ENCODE measurements at places on chromosomes 1 and 21.

- peak; percentile 49 for DNase-seq
These were observed 21.0 kb upstream of the GADD45A start for GRCh38 chr1:67664048-67664447.

- no peak for DNase-seq
These were observed 15.7 kb downstream of the POU3F1 start for GRCh38 chr1:38030596-38031512.

DNA sequence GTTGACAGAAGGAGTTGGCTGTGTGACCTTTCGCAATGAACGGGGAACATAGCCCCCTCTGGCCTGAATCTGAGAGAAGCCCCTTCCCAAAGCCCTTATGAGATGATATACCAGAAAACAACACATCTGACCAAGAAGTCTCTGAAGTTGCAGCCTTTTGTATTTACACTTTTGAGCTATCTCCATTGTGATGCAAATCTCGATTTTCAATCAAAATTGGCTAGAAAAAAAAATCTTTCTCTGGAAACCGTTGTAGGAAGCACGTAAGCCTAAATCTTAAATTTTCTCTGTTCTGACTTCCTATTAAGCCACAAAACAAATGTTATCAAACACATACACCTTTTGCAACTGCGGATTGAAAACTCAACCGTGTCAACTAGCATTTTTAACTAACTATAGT lies 71.4 kb upstream of the OLIG2 start:
- no peak for DNase-seq

DNA sequence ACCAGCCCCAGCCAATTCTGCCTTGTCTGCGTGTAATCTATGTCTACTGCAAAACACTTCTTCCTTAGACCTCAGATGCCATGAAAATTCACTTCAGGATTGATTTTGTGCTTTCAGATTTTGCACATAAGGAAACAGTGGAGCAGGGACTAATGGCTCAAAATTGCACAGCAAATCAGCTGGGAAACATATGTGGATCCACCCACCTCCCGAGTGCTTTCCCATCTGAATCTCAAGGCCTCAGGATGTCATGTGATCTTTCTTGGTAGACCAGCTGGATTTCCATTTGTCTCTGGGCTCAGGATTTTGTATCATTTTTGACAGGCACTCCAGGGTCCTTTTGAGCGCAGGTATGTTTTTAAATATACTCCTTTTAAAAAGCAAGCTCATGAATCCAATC lies 158.6 kb downstream of the MIS18A start:
- DNase-seq = no peak

GRCh38 chr1:208988811-208989222 lies 594.7 kb upstream of the CAMK1G start:
- no peak for DNase-seq

GRCh38 chr1:44425341-44426082 lies 20.5 kb downstream of the RNF220 start:
- no peak for DNase-seq

GRCh38 chr1:27402349-27402754 lies 9.9 kb downstream of the GPR3 start:
- DNase-seq = peak; percentile 11

DNA sequence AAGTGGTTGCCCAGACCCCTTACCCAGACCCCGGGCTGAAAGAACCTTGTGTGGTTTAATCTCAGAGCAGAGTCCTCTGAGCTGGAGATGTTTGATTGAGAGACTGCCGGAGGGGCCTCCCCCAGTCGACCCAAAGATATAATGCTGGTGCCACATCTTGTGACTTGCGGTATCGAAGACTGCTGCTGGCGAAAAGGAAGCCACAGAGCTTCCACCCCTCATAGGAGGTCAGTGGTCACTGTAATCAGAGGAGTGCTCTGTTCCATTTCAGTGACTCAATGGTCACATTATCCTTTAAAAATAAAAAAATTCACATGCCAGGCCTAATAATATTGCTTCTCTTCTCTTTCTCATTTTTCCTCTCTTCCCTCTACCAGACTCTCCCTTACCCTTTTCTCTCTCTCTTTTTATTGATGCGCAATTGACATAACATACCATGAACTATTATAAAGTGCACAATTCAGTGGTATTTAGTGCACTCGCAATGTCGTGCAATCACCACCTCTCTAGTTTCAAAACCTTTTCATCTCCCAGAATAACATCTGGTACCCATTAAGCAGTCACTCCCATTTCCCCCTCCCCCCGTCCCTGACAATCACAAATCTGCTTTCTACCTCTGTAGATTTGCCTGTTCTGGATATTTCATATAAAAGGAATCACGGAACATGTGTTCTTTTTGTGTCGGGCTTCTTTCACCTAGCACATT lies 52.6 kb upstream of the LYST start:
- DNase-seq = peak; percentile 34

- no peak for DNase-seq
These were observed 47.4 kb upstream of the DOCK7 start for GRCh38 chr1:62735491-62736171.

- no peak for DNase-seq
These were observed 29.4 kb downstream of the PALMD start for GRCh38 chr1:99675292-99675691.

- no peak for DNase-seq
These were observed 169.9 kb upstream of the PALMD start for GRCh38 chr1:99476058-99476457.

- no peak for DNase-seq
These were observed 54.1 kb downstream of the CD2 start for GRCh38 chr1:116808200-116808847.

GRCh38 chr1:187641463-187641862 lies 812.7 kb downstream of the PLA2G4A start:
- DNase-seq = no peak

- peak; percentile 52 for DNase-seq
These were observed 1.0 kb upstream of the ATP2B4 start for GRCh38 chr1:203625628-203626019.

DNA sequence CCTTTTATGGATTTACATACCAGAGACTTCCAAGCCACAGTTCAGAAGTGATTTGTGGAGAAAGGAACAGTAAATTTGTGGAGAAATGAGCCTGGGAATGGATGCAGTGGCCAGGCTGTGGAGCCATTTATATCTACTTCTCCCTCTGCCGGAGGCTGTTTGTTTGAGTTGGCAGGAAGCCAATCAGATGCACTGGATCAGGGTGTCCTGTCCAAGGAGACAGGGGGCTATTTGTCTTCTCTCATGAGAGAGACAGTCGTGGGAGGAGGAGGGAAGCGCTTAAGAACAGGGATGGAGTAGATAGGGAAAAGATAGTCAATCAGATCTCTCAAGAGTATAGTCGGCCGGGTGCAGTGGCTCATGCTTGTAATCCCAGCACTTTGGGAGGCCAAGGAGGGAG lies 2.8 kb upstream of the HAPLN2 start:
- peak; percentile 28 for DNase-seq

GRCh38 chr1:197065559-197065958 lies 1.5 kb downstream of the F13B start:
- no peak for DNase-seq

DNA sequence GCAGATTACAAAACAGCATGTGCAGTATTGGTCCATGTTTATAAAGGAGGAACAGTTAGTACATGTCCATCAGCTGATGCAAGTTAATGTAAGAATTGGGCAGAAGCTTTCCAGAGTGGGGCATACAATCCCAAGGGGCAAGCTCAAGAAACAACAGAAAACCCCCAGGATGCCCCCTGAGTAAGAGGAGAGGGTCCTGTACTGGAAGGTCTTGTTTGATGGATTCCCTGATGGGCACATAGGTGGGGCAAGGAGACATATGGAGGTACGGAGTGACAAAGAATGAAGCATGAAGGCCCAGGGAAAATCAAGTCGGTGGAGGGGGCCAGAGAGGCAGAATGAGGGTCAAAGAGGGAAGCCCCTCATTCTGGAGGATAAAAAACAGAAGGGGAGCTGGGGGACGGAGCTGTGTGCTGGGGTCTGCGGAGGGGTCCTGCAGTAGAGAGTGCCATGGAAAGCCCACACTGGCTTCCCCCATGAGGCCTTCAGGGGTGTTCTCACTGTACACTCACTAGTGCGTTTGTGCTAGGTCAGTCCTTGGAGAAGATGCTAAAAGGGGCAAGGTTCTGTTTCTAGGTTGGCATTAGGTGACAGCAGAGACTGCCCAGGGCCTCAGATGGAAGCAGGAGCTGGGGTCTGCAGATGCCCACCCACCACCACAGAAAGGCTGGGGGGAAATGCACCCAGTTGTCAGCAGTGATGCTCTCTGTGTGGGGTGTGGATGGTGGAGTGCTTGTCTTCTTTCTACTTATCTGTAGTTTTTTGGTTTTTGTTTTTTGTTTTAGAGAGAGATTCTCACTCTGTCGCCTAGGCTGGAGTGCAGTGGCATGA lies 12.5 kb upstream of the MATN1 start:
- DNase-seq = no peak

DNA sequence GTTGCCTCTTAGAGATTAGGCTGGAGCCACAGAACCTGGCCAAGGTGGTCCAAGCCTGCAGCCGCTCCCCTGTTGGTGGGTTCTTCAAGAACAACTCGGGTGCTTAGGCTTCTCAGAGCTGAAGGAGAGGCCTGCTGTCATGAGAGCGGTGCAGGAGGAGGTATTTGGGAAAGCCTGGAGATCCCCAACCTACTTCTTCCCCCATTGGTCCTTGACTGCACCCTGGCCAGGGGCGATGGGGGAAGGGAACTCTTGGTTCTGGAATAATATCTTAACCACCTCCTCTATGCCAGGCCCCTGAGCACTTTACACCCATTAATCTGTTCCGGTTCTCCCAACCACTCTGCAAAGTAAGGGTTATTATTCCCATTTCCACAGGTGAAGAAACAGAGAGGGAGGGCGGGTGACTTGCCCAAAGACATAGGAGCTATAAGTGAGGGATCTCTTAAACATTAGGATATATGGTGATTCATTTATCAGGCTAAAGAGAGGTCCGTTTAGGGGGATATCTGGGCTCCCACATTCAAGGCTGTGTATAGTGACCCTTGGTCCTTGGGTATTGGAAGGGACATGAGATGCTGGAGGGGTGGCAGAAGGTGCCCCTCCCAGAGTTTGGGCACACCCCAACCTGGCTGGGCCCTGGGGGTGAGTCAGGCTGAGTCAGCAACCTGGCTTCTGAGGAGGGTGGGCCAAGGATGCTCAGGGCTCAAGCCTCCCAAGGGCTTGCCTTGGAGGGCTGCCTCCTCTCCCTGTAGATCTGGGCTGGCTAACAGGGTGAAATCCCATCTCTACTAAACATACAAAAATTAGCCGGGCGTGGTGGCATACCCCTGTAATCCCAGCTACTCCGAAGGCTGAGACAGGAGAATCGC lies 5.2 kb downstream of the TRNP1 start:
- no peak for DNase-seq

DNA sequence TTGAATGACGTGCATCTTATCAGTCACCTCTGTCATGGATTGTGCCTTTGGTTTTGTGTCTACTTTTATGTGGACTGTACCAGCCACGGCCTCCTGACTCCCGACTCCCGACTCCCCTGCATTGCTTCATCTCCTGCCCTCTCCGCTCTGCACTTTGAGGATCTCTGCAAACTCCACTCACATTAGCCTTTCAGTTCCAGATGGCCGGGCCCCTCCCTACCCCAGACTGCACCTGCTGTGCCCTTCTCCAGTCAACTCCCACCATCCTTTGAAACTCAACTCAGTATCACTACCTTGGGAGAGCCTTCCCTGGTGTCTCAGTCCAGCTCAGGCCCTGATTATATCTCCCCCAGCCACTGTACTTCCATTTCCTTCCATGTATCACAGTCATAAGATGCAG lies 71.4 kb downstream of the MDM4 start:
- DNase-seq = no peak

DNA sequence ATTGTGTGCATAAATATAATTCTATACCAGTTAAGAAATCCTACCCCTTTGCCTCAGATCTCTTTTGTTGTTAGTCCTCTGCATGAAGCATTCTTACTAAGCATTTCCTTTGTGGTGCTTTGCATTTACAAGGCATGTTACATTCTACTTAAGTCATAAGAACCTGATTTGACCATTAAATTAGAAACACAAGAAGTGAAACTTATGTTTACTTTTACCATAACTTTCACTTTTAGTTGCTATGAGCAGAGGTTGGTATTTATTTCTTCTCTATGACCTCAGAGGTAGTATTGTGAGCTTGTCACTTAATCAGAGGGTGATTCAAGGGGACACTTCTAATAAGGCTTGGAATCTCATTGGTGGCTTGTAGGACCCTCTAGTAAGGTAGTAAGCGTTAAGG lies 9.0 kb downstream of the FAM20B start:
- no peak for DNase-seq

- peak; percentile 26 for DNase-seq
These were observed 111.9 kb upstream of the L1TD1 start for GRCh38 chr1:62082456-62083363.

- DNase-seq = no peak
These were observed 1.2 kb downstream of the RGL1 start for GRCh38 chr1:183806125-183806524.

DNA sequence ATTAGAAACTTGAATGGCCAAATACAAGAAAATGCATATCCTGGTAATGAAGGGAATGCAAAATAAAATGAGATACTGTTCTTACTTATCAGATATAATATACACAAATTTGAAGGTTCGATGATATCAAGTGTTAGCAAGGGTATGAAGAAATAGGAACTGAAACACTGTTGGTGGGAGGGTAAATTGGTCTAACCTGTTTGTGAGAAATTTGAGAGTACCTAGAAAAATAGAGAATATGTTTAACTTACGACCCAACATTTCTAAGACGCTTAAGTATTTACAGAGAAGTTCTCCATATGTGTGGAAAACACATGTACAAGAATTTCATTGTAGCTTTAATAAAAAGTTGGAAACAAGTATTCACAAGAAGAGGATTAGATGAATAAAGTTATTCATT lies 25.9 kb downstream of the ATG4C start:
- no peak for DNase-seq

GRCh38 chr1:231068762-231069161 lies 28.7 kb upstream of the FAM89A start:
- no peak for DNase-seq

DNA sequence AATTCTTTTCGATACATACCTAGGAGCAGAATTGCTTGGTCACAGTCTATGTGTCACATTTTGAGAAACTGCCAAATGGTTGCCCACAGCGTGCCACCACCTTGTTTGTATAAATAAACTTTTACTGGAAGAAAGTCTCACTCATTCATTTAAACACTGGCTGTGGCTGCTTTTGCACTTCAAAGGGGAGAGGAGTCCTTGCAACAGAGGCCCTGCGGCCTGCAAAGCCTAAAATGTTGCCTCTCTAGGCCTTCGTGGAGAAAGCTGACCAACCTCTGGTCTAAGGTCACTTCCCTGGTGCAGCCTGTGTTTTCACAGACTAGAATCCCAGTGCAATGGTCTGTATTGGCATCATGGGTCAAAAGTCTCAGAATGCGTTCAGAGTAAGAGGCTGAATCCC lies 8.3 kb downstream of the RIPK4 start:
- DNase-seq = no peak

- DNase-seq = peak; percentile 37
These were observed 252.0 kb downstream of the RHOU start for GRCh38 chr1:228987286-228987685.

GRCh38 chr1:201933840-201934430 lies 12.4 kb downstream of the LMOD1 start:
- no peak for DNase-seq

Data from NCI-H2081 (cell line).